Upper lobe of right lung (tissue), 1 donor: ENCODE measurements at places on chromosomes 11 and 22. TPM values are rescaled to one million over a fixed set of nuclear protein-coding genes. Genes with fewer than 3 reads are reported as not detected.

Gene IFTAP
- 12.3 TPM for total RNA-seq

GRCh38 chr22:41000941-41001721 lies 50.0 kb downstream of the RBX1 start:
- DNase-seq, result no peak

DNA sequence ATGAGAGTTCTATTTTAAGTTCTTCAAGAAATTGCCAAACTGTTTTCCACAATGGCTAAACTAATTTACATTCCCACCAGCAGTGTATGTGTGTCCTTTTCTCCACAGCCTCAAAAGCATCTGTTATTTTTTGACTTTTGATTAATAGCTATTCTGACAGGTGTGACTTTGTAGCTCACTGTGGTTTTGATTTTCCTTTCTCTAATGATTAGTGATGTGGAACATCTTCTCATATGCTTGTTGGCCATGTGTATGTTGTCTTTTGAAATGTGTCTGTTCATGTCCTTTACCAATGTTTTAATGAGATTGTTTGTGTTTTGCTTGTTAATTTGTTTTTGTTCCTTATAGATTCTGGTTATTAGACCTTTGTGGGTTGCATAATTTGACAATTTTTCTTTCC lies 18.0 kb upstream of the RAB38 start:
- no peak for DNase-seq

DNA sequence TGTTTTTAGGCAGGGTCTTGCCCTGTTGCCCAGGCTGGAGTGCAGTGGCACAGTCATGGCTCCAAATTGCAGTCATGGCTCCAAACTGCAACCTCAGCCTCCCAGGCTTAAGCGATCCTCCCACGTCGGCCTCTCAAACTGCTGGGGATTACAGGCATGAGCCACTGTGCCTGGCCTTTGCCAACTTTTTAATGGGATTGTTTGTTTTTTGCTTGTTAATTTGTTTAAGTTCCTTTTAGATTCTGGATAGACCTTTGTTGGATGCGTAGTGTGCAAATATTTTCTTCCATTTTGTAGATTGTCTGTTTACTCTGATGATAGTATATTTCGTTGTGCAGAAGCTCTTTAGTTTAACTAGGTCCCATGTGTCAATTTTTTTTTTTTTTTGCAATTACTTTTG lies 10.0 kb upstream of the SCGB1D1 start:
- no peak for DNase-seq
